ENCODE measurements at places on chromosomes 13 and 19.

GRCh38 chr13:91704398-91704797 lies 306.0 kb downstream of the GPC5 start:
- peak; percentile 7 for DNase-seq

- DNase-seq = no peak
Observed at GRCh38 chr19:51430221-51430620, 12.8 kb upstream of the SIGLEC10 start.

- no peak for DNase-seq
Observed at GRCh38 chr13:75505327-75505726, 23.4 kb upstream of the TBC1D4 start.

DNA sequence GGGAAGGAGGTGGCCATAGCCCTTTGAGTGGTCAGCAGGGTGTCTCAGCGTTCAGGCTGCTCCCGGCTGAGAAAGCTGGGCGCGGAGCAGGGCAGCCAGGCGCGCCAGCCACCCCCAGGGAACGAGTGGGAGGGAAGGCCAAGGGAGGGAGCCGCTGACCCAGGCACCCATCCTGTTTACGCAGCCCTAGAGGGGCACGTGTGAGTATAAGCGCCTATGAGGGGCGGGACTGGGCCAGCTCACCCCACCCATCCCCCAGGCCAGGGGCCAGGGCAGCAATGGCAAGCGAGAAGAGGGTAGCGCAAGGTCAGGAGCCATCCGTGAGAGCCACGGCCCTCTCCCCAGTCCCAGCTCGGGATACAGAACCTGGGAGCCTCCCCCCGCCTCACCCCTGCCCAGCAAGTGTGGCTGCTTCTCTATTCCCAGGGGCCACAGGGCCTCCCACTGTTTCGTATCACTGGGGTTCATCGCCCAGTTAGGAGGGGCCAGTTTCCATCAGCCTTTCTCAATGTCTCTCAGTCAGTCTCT lies 897 bp upstream of the DMKN start:
- no peak for DNase-seq

DNA sequence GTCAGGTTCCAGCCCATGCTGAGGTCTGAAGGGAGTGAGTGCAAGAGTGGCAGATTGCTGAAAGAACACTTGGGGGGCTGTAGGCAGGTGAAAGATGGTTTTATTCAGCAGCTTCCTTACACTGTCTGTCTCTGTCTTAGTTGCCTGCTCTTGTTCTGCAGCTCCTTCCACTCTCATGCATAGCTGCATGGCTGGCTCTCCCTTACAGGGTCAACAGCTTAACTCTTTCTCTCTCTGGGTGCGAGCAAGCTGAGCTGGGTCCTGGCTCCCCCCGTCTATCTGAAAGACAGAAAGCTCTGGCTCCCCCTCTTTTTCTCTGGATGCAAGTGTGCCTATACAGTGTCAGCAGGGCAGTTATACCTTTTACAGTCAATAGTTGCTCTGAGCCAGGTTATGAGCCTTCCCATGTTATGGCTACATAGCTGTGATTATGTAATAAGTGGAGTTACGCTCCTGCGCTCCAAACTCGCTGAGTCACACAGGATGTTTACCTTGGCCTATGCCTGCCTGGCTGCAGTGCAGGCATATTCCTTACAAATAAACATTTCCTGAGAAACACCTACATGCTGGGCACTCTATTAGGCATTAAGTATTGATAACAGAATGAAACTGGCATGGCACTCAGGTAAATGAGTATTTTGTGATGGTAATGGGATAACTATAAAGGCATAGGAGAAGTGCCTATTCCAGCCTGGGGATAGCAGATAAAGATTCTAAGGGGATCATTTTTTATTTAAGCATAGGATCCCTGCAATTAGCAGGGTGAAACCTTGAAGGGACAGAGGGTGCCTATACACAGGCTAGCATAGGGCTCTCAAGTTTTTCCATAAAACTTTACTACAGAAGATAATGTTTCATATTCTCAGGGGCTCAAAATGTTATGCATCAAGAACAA lies 826.9 kb upstream of the PCDH9 start:
- DNase-seq = peak; percentile 88

DNA sequence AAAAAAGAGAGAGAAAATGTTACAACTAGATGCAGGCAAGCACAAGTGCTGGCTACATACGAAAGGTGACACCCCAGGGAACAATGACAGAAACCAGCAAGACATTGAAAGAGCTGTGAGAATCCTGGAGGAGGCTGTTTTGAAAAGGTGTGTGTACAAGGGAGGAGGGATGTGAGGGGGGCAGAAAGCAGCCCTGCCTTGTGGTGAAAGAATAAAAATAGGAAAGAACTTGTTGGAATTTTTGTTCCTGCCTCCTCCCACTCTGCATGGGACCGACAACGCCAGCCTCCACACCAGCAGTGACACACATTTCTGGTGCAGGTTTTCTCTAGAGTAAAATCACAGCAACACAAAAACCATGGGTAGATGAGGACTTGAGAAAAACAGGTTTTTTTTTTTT lies 1258.6 kb downstream of the PCDH9 start:
- no peak for DNase-seq
